ENCODE measurements at places on chromosomes 1 and 21.

GRCh38 chr1:206890125-206891060 lies 6.8 kb upstream of the IL24 start:
- peak; percentile 98 for DNase-seq

DNA sequence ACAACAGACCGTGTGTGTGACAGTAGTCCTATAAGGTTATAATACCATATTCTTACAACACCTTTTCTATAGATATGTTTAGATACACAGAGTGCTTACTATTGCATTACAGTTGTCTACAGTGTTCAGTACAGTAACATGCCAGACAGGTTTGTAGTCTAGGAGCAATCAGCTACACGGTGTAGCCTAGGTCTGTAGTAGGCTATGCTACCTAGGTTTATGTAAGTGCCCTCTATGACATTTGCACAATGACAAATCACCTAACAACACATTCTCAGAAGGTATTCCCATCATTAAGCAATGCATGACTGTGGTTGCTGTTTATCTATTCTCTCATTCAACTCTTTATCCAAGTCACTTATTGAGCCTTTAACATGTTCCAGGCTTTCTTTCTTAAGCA lies 1.8 kb upstream of the WLS start:
- DNase-seq = no peak

GRCh38 chr21:35217504-35218060 lies 168.5 kb upstream of the RUNX1 start:
- peak; percentile 74 for DNase-seq

GRCh38 chr1:67634396-67634935 lies 50.5 kb upstream of the GADD45A start:
- DNase-seq = no peak

GRCh38 chr1:179141592-179142251 lies 59.9 kb downstream of the TOR3A start:
- DNase-seq = peak; percentile 83

DNA sequence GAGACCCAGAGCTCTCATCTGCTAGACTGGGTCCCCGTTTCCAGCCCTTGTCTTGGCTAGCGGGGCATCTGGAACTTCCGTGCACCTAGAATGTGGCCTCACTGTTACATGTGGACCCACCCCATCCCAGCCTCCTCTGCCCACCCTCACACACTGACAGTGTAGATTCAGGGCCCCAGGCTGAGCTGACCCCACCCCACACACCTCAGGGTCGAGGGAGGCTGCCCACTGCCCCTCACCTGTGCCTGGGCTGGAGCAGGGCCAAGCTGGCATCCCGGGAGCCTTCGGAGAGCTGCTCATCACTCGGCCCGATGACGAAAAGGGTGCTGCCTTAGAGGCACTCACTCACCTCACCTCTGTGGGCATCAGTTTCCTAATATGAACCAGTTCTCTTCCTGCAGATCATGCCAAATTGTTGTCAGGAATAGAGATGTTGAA lies 11.1 kb downstream of the ACOT11 start:
- no peak for DNase-seq

GRCh38 chr21:41831866-41832595 lies 47.1 kb downstream of the PRDM15 start:
- DNase-seq = no peak

DNA sequence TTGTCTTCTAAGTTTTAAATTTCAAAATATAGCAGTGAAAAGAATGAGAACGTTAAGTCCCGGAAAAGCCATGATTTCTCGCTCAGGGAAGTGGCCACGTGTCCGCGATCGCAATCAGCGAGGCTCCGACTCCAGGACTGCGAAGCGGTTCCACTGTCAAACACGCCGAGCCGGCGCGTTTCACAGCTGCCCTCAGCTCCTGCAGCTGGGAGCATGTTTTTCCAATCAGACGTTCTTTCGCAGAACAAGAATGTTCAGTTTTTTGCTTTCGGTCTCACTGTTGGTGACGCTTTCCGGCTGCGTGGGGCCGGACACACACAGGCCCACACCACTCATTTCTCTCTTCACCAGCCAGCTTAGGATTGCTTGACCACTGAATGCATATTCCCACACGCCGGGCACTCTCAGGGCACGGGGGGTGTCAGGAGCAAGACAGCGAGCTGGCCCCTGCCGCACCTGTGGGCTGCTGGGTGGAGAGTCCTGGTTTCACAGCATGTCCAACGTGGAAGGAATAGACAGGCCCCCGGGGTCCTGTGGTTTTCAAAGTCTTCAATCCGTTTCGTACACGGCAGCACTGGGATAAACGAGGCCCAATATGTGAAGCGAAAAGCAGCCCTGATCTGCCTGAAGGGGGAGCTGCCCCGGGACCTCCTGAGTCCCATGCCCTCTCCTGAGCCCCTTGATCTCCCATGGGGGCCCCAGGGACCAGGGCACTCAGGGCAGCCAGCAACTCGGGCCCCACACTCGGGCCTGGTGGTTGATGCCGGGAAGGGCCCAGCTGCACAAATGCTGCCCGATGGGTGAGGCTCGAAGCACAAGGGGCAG lies 47.3 kb upstream of the COL18A1 start:
- DNase-seq = no peak

- no peak for DNase-seq
These were observed 56.1 kb downstream of the KCNN3 start for GRCh38 chr1:154813846-154814505.

GRCh38 chr1:25675729-25676476 lies 59.3 kb downstream of the MAN1C1 start:
- DNase-seq = no peak

DNA sequence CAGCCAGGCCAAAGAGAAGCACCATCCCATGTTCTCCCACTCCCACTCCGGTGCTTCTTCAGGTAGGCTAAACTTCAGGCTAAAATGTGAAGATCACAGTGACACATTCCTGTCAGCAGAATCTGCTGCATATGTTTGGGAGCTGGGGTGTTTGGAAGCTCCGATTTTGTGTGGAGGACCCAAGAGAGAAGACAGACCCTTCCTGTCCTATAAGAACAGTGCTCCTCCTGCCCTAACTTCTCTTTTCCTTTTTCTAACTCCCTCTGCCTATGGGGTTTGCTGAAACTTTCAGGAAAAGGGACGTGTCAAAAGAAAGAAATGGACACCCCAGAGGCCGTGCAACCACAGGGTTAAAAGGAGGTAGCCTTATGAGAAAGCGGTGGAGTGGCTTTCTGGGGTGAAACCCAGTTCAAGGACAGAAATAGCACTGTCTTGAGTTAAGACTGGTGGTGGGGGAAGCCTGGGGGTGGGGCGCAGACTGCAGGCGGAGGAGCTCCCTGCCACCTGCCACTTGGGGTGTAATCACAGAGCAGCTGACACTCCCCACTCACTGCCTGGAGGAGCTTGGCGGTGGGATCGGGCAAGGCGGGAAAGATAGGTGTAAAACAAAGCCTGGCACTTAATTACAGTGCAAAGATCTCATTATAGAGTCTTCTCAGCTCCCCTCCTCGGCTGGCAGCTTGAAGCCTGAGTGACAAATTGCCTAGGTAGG lies 645 bp upstream of the TLR5 start:
- DNase-seq = no peak

DNA sequence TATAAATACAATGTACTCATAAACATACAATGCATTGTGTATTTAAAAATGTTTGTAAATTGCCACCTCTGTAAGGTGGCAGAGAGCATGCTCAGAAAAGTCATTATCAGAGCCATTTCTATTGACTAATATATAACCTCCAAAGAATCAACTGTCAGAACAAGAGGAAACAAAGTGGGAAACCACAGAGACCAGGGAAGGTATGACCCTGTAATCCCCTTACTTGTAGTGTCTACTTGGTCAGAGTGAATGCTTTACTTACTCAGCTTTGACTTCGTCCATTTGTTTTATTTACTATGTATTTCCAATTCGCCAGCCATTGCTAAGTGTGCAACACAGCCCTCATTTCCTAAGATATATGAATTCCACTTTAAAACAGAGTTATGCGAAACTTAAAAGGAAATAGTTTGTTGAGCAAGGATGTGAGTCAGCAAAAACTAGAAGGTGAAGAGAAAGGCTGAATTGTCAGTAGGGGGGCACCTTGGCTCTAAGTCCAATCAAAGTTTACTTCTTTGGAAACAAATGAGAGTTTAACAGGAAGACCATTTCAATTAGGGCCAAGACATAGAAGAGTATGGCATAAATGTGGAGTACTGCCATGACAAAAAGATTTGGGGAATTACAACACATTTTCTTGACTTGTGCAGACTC lies 671.7 kb upstream of the PTBP2 start:
- DNase-seq = peak; percentile 22

DNA sequence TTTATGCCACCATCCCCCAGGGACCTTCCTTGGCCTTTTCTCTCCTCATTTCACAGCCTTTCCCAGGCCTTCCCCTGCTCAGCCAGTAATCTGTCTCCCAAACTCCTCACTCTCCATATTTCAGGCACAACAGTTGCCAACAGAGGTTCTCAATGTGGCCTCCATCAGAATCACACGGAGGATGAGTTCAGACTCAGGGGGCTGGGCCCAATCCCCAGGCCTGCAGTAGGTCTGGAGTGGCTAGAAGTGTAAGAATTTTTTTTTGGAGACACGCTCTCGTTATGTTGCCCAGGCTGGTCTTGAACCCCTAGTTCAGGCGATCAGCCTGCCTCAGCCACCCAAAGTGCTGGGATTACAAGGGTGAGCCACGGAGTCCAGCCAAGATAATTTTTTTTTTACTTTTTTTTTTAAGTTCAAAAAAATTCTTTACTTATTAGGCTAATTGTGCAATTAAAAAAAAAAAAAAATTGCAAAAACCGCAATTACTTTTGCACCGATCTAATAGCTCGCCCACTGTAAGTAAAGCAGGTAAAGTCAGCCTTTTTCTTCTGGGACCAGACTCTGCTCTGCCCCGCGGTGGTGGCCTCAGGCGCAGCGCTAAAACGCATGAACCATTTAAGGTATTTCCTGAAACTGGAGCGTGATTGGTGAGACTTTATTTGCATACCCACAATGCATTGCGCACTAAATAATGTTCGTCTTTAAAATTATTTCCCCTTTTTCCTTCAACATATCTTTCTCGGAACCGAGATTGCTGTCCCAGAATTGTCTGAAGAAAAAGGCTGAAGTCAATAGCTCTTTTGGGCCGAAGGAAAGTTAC lies 18.7 kb downstream of the KIAA2013 start:
- DNase-seq = peak; percentile 97

DNA sequence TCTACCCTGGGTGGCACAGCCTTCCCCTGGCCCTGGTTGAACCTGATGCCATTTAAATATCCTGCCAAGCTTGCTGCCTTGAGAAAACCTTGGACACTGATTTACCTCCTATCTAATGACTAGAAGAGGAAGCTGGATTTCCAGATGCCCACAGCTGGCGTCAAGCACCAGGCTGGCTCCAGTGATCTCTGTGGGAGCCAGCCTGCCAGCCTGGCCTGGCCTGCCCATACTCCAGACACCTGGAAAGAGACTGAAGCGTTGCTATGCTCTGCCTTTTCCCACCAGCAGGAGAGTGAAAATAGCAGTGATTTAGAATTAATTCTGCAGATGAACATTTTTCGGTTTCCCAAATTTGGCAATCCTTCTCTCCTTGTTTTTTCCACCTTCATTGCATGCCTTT lies 11.5 kb upstream of the EIF4G3 start:
- DNase-seq = no peak

DNA sequence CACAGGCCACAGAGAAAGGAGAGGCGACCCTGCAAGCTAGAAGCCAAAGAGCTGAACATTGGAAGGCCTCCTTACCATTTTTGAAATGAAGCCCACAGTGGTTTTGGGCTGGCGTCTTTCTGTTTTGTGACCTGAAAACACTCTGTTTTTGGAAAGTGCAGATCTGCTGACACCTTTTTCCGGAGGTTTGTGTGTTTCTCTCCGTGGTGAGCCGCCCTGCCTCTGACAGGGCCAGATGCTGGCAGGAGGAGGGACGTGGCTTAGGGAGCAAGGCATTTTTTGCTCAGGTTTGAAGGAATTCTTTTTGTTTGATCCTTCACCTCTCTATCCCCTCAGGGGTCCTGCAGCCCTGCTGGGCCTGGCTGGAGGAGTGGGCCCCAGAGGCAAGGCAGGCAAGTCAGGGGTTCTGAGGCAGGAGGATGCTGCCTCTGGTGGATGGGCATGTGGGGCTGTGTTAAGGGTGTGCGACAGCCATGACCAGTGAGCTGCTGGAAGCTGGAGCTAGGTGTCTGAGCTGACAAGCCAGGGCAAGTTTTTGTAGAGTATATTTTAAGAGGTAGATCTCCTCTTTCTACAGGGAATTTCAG lies 133.8 kb downstream of the CAMTA1 start:
- DNase-seq = no peak

GRCh38 chr1:69993810-69994209 lies 211.6 kb downstream of the LRRC40 start:
- peak; percentile 15 for DNase-seq

GRCh38 chr1:184788970-184789369 lies 34.3 kb upstream of the EDEM3 start:
- DNase-seq = no peak
